ENCODE measurements at places on chromosomes 13 and 19. TPM values are rescaled to one million over a fixed set of nuclear protein-coding genes. Genes with fewer than 3 reads are reported as not detected.

- no peak for DNase-seq
Observed at GRCh38 chr19:28148554-28148953, 1064.4 kb downstream of the UQCRFS1 start.

DNA sequence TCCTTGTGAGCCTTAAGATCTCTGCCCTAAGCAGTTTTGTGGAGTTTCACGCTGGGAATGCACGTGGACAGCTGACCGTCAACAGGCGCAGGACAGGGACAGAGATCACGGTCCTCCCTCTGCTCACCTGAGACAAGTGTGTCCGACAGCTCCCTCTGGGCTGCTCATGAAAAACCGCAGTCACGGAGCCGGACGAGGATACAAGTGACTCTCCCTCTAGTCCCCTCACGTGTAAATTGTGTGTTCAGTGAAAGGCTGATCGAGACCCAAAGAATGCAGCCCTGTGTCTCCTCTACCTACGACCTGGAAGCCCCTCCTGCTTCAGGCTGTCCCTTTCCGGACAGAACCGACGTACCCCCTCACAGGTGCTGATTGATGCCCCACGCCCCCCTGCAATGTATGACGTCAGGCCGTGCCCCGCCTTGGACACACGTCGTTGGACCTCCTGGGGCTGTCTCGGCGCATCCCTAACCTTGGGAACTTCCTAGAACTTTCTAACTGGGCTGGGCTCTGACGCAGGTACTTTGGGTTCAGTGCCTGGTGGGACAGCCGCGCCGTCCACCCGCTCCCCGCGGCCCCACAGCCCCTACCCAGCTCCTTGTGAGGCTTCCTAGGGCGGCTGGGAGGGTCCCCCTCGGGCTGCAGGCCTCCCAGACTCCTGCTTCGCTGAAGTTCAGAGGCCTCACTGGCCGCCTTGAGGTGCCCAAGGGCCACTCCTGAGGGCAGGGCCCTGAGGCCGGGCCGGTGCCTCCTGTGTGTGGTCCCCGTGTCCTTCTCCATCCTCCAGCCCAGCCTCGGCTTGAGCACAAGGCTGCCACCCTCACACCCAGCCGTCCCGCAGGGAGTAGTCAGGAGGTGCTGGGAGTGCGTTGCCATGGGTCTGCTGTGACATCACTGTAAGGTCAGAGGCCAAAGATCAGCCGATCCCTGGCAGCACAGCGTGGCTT is at the start of gene C13orf46:
TSS of gene C13orf46 (minus strand) at position 859 of the 947 bp plus-strand sequence. CDS start at position 780, 79 bp downstream.
- no peak for DNase-seq

The SIGLEC9 gene
- total RNA-seq = not detected

The ZNF562 gene
- total RNA-seq = 27.8 TPM

The FARP1 gene
- 21.5 TPM for total RNA-seq

GRCh38 chr13:113632706-113633484 is 25.1 kb downstream of the ATP4B start:
- DNase-seq = no peak

DNA sequence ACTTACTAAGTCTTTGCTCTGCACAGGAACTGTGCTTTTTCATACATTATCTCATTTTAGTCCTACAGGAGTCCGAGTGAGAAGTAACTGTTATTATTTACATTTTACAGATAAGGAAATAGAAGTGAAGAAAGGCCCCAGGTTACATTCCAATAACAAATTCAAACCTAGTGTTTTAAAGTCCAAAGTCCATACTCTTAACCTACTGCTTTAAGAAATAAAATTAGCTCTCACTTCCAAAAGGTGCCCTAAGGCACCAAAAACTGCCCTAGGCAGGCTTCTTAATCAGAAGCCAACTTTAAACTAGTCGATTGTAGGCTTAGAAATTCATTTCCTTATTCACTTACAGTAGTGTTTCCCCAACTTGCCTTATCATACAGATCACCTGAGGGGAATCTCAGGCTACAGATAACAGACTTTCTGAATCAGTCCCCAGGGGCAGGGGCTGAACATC is 555.9 kb downstream of the DIAPH3 start:
- DNase-seq = no peak

The KLF1 gene
- total RNA-seq = not detected

- no peak for DNase-seq
Observed at GRCh38 chr13:36000028-36000427, 131.2 kb downstream of the DCLK1 start.

The LGI4 gene
- total RNA-seq = not detected

- DNase-seq = peak; percentile 65
Observed at GRCh38 chr19:36041831-36042230, 9.2 kb upstream of the CLIP3 start.

GRCh38 chr19:53086949-53087348 is 16.3 kb downstream of the ZNF160 start:
- DNase-seq = no peak

GRCh38 chr13:81446441-81446840 is 1105.5 kb upstream of the SPRY2 start:
- DNase-seq = no peak

Data from foreskin keratinocyte (primary cell).